ENCODE measurements at places on chromosomes 6 and 20. TPM values are rescaled to one million over a fixed set of nuclear protein-coding genes. Genes with fewer than 3 reads are reported as not detected.

The TXNDC5 gene
- total RNA-seq, result 229 TPM

DNA sequence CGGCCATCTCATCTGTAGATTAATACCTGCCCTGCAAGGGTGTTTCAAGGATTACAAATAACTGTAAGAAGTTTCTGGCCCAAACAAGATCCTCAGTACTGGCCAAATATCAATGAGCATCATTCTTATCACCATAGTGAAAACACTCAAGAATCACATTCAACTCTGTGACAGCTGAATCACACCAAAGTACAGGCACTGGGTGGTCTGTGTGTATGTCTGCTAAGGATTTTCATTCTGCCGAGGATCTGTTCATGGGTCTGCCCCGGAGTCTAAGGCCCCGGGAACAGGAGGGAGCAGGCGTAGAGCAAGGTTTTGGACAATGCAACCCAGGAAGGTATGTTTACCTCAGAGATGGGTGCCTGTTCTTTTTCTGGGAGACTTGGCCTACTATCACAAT lies 110.5 kb downstream of the TRERF1 start:
- no peak overlapping the region for H3K4me3 ChIP-seq
- peaks cover 4% of the 10 kb centered on the region for H3K4me1 ChIP-seq
- no peak for DNase-seq
- H3K27ac ChIP-seq, result no peak overlapping the region
- H3K27me3 ChIP-seq, result no peaks in the 10 kb centered on the region

DNA sequence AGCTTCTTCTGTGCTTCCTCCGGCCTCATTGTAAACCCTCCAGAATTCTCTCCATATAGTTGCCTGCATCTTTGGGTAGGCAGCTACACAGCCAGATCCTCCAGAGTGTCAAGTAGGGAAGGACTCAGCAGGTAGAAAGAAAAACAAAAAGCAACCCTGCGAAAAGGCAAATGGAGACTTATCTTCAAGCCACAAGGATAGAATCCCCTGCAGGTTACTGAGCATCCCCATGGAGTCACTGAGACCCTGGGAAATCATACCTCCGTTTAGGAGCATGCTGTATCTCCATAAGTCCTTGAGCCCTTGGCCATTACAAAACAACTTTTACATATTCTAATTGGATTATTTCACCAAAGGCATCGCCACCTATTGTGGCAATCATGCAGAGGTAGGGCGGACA lies 28.6 kb downstream of the ALDH8A1 start:
- DNase-seq, result no peak
- H3K36me3 ChIP-seq, result no peaks in the 10 kb centered on the region
- no peaks in the 10 kb centered on the region for H3K27me3 ChIP-seq
- H3K4me3 ChIP-seq, result no peak overlapping the region
- no peak overlapping the region for H3K27ac ChIP-seq

GRCh38 chr6:50333696-50334095 lies 284.0 kb upstream of the DEFB112 start:
- no peaks in the 10 kb centered on the region for H3K36me3 ChIP-seq
- no peak for DNase-seq
- no peaks in the 10 kb centered on the region for H3K27me3 ChIP-seq
- H3K4me1 ChIP-seq, result no peaks in the 10 kb centered on the region

GRCh38 chr20:62827311-62828038 lies 10.6 kb downstream of the COL9A3 start:
- peaks cover 18% of the 10 kb centered on the region for H3K4me1 ChIP-seq
- H3K4me3 ChIP-seq, result no peak overlapping the region
- H3K27me3 ChIP-seq, result peaks cover 11% of the 10 kb centered on the region

The NKX2-2 gene
- total RNA-seq, result 0.29 TPM

- peak overlapping the region; percentile 85 for H3K27ac ChIP-seq
- no peaks in the 10 kb centered on the region for H3K27me3 ChIP-seq
- peaks cover 50% of the 10 kb centered on the region for H3K4me1 ChIP-seq
- no peaks in the 10 kb centered on the region for H3K36me3 ChIP-seq
Measured at GRCh38 chr20:17875106-17875980, 93.3 kb downstream of the SNX5 start.

The CD93 gene
- total RNA-seq, result 13.8 TPM

GRCh38 chr6:6915813-6916547 lies 191.8 kb upstream of the RREB1 start:
- no peaks in the 10 kb centered on the region for H3K36me3 ChIP-seq
- peak; percentile 84 for DNase-seq
- peak overlapping the region; percentile 83 for H3K27ac ChIP-seq
- H3K27me3 ChIP-seq, result no peaks in the 10 kb centered on the region
- H3K4me1 ChIP-seq, result peaks cover 26% of the 10 kb centered on the region

DNA sequence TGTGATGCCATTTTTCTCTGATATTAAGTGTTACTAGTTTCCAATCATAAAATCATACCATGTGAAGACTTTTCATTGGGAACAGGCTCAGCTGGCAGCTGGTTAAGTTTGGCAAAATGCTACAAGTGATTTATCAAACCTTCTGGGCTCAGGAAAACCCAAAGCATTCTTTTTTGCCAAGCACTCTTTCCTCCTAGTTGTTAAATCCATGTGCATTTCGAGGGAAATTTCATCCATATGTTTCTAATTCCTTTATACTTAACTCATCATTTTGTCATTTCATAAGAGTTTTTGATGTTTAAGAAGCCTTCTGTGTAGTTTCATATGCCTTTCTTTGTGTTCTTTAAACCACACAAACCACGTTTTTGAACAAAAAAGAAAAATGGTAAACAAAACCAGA lies 217.6 kb upstream of the PDE10A start:
- no peaks in the 10 kb centered on the region for H3K27me3 ChIP-seq
- H3K4me3 ChIP-seq, result no peak overlapping the region
- no peak for DNase-seq
- no peak overlapping the region for H3K27ac ChIP-seq
- no peaks in the 10 kb centered on the region for H3K4me1 ChIP-seq
- H3K36me3 ChIP-seq, result no peaks in the 10 kb centered on the region

The SLC22A16 gene
- not detected for total RNA-seq

DNA sequence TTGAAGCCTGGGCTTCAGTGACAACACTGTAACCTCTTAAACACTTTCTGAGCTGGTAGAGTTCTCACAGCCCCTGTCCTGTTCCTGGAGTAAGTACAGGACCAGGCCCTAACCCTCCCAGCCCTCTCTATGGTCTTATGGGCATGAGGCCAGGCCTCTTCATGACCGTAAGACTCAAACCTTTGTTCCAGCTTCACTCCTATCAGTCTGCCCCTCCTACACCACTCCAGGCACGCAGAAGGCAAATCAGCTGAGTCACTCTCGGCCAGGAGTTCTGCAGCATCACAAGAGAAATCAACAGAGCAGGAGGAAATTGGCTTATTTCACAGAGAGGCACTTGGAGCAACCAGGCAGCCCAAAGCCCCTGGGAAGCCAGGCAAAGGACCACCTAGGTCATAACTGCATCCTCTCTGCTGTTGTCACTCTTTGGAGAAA lies 25.3 kb upstream of the CHD6 start:
- peak; percentile 88 for DNase-seq
- no peaks in the 10 kb centered on the region for H3K36me3 ChIP-seq
- H3K4me3 ChIP-seq, result no peak overlapping the region
- peak overlapping the region; percentile 62 for H3K27ac ChIP-seq

DNA sequence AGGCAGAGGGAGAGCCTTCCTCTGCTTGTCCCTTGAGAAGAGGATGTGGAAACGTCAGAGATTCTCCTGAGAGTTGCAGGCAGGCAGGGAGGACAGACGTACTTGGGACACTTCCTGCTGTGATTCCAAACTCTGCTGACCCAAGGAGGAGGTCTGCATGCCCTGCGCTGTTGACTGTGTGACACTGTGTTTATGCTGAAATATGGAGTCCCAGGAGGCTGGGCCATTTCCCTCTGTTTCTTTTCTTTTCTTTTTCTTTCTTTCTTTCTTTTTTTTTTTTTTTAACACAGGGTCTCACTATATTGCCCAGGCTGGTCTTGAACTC lies 63.5 kb upstream of the BHLHE23 start:
- H3K27ac ChIP-seq, result no peak overlapping the region
- no peak overlapping the region for H3K4me3 ChIP-seq
- H3K27me3 ChIP-seq, result peaks cover 60% of the 10 kb centered on the region
- no peak for DNase-seq
- H3K4me1 ChIP-seq, result no peaks in the 10 kb centered on the region

- no peaks in the 10 kb centered on the region for H3K36me3 ChIP-seq
- no peak overlapping the region for H3K4me3 ChIP-seq
- H3K27ac ChIP-seq, result no peak overlapping the region
- H3K4me1 ChIP-seq, result peaks cover 15% of the 10 kb centered on the region
Measured at GRCh38 chr6:107534571-107535141, 44.7 kb downstream of the SOBP start.

DNA sequence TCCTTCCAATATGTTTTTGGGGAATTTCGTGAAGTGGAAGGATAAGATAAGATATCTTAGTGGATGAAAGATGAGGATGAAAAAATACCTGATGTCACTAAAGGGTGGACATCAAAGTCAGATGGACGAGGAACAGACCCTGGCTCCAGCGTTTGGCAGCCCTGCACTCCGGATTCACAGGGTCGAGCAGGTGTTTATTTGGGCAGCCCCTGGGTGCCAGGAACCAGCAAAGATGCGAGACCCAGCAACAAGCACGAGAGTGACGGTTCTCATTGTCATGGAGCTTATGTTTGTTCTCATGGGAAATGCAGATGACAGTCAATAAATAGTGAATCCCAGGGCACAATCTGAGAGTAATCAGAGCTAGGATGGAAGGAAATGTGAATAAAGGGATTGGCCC lies 131.1 kb downstream of the PHACTR3 start:
- H3K4me1 ChIP-seq, result no peaks in the 10 kb centered on the region
- no peaks in the 10 kb centered on the region for H3K27me3 ChIP-seq
- no peak overlapping the region for H3K27ac ChIP-seq
- H3K36me3 ChIP-seq, result no peaks in the 10 kb centered on the region
- no peak for DNase-seq

DNA sequence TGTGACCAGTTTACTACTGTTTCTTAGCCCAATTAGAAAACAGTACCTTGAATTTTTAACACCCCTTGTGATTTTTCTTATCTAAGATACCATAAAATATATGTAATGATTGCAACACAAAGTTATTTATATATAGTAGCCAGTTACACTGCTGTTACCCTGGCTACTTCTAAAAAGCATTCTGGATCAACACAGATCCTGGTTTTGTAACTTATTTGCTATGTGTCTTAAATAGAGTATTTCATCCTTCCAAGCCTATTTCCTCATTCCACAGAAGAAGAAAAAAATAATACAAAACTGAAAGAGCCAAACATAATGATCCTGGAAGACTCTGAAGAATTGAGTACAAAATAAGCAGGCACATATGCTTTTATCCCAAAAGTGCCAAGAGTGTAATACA lies 19.0 kb upstream of the GSTA4 start:
- H3K4me1 ChIP-seq, result no peaks in the 10 kb centered on the region
- peaks cover 100% of the 10 kb centered on the region for H3K36me3 ChIP-seq
- H3K27me3 ChIP-seq, result no peaks in the 10 kb centered on the region
- no peak for DNase-seq

DNA sequence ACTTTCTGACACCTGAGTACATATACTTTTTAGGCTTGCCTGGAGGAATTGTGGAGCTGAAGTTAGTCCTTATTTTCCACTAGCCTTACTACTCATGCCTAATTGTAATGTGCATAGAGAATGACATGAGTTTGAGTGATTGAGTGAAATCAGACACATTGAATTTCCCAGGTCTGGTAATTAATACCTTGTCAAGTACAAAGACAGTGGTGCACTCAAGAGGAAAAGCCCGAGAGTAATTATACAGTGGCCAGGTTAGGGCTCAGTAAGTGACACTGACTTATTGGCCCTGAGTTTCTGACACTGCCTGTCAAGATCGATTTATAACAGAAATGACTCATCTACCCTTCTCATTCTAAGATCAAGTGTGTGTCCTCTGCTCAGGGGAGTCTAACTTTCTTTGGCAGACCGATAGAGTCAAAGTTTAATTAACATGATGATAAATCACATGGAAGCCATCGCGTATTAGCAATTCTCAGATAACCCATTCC lies 288.3 kb downstream of the TPBG start:
- H3K4me1 ChIP-seq, result no peaks in the 10 kb centered on the region
- no peak for DNase-seq
- H3K27me3 ChIP-seq, result no peaks in the 10 kb centered on the region
- no peak overlapping the region for H3K4me3 ChIP-seq
- no peak overlapping the region for H3K27ac ChIP-seq

DNA sequence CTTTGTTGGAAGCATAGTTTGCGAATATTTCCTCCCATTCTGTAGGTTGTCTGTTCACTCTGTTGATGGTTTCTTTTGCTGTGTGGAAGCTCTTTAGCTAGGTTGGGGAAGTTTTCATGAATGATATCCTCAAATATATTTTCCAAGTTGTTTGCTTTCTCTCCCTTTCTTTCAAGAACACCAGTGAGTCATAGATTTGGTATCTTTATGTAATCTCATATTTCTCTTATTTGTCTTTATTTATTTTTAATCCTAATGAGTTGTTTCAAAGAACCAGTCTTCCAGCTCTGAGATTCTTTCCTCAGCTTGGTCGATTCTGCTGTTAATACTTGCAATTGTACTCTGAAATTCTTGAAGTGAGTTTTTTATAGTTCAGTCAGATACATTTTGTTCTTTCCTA lies 628.0 kb upstream of the ID4 start:
- no peak overlapping the region for H3K27ac ChIP-seq
- no peaks in the 10 kb centered on the region for H3K27me3 ChIP-seq
- H3K36me3 ChIP-seq, result no peaks in the 10 kb centered on the region
- no peaks in the 10 kb centered on the region for H3K4me1 ChIP-seq

The RAET1E gene
- not detected for total RNA-seq

- DNase-seq, result no peak
- peaks cover 52% of the 10 kb centered on the region for H3K4me1 ChIP-seq
- no peak overlapping the region for H3K4me3 ChIP-seq
- no peaks in the 10 kb centered on the region for H3K27me3 ChIP-seq
- peak overlapping the region; percentile 42 for H3K27ac ChIP-seq
Measured at GRCh38 chr6:30724906-30725667, 4.9 kb downstream of the TUBB start.

DNA sequence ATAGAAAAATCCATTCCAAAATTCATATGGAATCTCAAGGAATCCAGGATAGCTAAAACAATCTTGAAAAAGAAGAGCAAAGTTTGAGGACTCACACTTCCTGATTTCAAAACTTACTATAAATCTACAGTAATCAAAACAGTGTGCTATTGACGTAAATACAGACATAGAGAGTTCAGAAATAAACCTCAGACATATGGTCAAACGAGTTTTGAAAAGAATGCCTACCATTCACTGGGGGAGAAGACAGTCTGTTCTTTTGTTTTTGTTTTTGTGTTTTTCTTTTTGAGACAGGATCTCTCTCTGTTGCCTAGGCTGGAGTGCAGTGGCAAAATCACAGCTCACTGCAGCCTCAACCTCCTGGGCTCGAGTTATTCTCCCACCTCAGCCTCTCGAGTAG lies 25.3 kb upstream of the PROKR2 start:
- H3K4me3 ChIP-seq, result no peak overlapping the region
- no peaks in the 10 kb centered on the region for H3K27me3 ChIP-seq
- no peak overlapping the region for H3K27ac ChIP-seq
- no peaks in the 10 kb centered on the region for H3K36me3 ChIP-seq

GRCh38 chr6:51511081-51511480 lies 576.3 kb downstream of the PKHD1 start:
- H3K27me3 ChIP-seq, result no peaks in the 10 kb centered on the region
- no peak overlapping the region for H3K4me3 ChIP-seq
- DNase-seq, result no peak
- no peak overlapping the region for H3K27ac ChIP-seq
- H3K36me3 ChIP-seq, result no peaks in the 10 kb centered on the region
- H3K4me1 ChIP-seq, result no peaks in the 10 kb centered on the region

GRCh38 chr20:50303573-50304500 lies 113.2 kb downstream of the CEBPB start:
- H3K27ac ChIP-seq, result peak overlapping the region; percentile 89
- no peaks in the 10 kb centered on the region for H3K36me3 ChIP-seq
- H3K27me3 ChIP-seq, result no peaks in the 10 kb centered on the region
- H3K4me1 ChIP-seq, result peaks cover 33% of the 10 kb centered on the region

The PLCB1 gene
- total RNA-seq, result 17.7 TPM

The RIPOR3 gene
- 15.6 TPM for total RNA-seq
